ENCODE measurements at places on chromosomes 4 and X.

- no peak for DNase-seq
Measured at GRCh38 chr4:112061207-112061817, 83.9 kb upstream of the FAM241A start.

DNA sequence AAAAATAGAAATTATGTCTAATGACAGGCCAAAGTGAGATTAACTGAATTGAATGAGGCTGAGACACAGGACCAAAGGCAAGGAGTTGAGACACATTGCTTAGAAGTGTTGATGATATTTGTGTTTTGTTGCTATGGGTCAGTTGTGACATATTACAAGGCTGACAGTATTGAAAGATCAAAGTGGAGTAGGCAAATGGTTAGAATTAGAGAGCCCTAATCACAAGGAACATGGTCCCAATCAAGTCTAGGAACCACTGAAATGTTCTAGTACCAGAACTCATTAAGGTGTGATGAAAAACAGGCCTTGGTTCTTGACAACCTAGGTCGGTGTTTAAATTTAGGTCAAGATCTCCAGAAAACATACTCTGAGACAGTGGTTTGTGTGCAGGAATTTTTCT, 896.3 kb upstream of the HS3ST1 start:
- no peak for DNase-seq

GRCh38 chrX:10636337-10636736, 16.0 kb upstream of the MID1 start:
- DNase-seq: peak; percentile 12

GRCh38 chr4:94559351-94559806, 107.6 kb downstream of the PDLIM5 start:
- DNase-seq: no peak

GRCh38 chr4:127781300-127782024, 660 bp upstream of the HSPA4L start:
- no peak for DNase-seq

DNA sequence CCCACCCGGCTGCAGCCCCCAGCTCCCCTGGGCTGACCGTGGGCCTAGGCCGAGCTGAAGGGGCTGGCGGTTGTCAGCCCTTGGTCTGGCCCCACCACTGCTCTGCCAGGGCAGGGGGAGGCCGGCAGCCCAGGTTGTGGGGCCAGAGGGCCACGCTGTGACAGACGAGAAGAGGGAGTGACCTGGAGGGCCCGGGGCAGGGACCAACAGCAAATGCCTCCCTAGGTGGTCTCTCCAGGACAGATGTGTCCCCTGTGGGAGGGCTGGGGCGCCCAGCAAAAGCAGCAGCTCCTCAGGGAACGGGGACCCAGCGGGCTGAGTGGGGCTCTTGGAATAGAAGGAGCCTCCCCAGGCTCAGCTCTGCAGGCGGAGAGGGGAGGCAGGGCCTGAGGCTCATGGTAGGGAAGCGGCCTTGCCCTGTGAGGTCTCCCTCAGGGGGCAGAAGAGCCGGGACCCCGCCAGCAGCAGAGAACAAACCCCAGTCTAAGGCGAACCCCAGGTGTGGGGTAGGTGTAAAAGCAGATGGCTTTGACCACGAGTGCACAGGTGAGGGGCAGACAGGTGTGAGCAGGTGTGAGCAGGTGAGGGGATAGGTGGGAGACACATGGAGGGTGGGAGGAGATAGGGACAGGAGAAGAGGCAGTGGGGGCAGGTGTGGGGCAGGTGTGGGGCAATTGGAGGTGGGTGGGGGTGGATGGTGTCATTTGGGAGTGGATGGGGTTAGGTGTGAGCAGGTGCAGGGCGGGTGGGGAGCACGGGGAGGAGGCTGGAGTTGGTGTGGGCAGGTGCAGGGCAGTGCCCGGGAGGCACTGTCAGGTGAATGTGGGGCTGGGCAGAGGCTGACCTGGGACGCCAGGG, 34.1 kb upstream of the SPON2 start:
- no peak for DNase-seq

DNA sequence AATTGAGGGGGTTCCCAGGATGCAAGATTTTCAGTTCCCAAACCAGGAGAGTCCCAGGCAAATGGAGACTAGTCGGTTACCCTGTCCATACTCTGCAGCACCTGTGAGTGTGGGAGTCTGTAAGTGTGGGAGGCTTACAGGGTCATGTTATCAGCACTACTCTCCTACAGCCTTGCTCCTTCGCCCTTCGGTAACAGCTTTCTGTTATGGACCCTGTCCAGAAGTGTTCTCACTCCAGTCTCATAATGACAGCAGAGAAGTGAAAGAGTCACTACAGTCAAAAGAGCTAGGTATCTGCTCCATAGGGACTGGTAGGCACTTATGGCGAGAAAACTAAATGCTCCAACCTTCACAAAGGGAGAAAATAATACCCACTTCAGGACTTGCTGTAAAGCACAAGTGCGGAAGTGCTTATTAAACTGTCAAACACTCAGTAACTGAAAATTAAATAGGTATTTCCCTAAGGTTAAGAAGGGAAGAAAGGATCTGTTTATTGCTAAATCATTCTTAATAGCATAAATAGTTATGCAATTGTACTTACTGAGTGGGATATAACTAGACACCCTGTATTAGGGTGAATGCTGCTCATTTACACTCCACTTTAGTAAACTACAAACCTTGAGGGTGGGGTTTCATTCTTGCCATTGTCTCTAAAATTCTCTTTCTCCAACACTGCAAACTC, 2.7 kb upstream of the ADH7 start:
- no peak for DNase-seq

- no peak for DNase-seq
Measured at GRCh38 chrX:9905288-9905687, 61.9 kb upstream of the CLDN34 start.

- DNase-seq: no peak
Measured at GRCh38 chr4:187416216-187416615, 579.4 kb upstream of the ZFP42 start.

- peak; percentile 66 for DNase-seq
Measured at GRCh38 chr4:158667651-158668198, 4.0 kb downstream of the C4orf46 start.

GRCh38 chr4:21652508-21653231, 295.9 kb downstream of the KCNIP4 start:
- no peak for DNase-seq

- DNase-seq: no peak
Measured at GRCh38 chr4:4344915-4345527, 41.9 kb upstream of the NSG1 start.

DNA sequence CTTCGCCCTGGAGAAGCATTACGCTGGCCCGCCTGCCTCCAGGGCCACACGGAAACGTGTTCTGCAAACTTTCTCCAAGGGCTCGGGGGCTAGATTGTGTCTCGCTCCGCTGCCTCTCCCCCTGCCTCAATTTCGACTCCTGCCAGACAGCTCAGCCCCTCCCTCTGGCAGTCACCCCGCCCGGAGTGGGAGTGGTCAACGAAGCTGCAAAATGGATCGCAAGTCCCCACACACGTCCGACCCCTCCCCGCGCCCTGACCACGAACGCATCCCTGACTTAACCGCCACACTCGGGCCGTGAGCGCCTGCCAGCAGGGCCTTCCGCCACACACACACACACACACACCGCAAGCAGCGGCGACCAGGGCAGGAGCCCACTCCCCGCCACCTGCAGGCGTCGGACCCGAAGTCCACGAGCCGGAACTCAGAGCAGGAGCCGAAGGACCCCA, 47.0 kb upstream of the NKAP start:
- no peak for DNase-seq

DNA sequence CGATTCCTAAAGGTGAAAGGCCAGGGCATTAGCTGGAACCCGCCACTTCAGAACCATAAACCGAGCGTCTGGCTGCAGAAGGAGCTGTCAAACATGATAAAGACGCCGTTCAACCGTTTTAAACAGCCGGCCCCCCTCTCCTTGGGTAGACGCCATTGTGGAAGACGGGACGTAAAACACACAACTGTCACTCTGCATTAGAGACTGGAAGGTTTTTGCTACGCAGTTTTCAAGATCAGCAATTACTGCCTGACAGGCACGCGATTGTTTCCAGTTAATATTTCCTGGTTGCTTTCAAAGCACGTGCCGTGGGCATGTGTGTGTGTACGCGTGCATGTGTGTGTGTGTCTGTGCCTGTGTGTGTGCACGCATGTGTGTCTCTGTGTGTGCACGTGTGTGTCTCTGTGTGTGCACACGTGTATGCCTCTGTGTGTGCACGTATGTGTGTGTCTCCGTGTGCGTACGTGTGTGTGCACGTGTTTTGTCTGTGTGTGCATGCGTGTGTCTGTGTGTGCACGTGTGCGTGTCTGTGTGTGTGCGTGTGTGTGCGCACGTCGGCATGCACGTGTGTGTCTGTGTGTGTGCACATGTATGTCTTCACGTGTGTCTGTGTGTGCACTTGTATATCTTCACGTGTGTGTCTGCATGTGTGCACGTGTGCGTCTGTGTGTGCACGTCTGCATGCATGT, 48.8 kb downstream of the SHOX start:
- DNase-seq: no peak

- peak; percentile 69 for DNase-seq
Measured at GRCh38 chr4:112327965-112328733, 31.0 kb downstream of the ALPK1 start.

- no peak for DNase-seq
Measured at GRCh38 chr4:180372691-180373090, 1870.5 kb upstream of the TENM3 start.

DNA sequence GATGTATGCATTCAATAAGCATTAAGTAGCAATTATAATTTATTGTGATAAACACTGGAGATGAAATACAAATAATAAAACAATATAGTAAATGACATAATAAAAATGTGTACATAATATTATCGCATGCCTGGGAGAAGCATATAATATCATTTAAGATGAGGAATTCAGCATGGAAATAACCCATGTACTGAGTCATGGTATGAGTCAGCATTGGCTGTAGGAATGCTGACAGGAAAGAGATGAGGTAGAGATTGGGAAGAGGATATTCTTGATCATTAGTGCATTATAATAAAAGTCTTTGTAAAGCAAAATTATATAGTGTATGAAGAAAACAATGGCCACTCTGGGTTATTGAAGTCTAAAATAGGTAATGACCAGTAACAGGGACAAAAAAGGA, 82.8 kb downstream of the MAGEB10 start:
- no peak for DNase-seq

DNA sequence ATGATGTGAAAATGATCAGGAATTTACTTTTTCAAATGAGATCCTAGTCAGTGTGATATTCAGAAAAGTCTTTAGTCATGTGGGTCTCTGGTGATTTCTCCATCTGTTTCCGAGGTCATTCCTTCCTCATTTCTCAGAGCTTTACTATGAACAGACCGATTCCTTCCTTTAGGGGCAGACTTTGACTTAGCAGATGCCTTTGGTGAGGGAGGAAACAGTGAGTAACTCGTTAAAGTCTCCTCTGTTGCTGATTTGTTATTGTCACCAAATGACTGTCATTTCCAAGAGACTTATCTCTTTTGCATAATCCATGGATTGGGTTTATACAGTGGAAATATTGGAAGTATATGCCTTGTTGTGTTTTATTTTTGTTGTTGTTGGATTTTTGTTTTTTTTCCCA, 76.2 kb upstream of the CD99 start:
- DNase-seq: peak; percentile 87

DNA sequence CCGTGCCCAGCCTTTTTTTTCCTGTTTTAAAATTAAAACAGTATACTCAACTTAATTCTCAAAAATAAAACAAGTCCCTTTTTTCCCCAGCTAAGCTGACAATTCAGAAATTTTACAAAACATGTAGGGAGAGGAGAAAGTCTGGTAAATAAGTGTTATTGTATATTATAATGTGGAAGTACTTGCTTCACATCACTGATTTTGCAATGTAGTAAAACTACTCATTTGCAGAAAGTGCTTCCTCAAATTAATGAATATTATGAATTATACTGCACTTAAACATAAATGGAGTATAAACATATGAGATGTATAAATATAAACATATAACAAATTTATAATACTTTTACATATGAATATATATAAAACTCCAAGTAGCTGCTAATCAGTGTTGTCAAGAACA, 11.6 kb upstream of the H2AZ1 start:
- peak; percentile 19 for DNase-seq

GRCh38 chr4:156116991-156117390, 163.3 kb upstream of the CTSO start:
- DNase-seq: no peak

DNA sequence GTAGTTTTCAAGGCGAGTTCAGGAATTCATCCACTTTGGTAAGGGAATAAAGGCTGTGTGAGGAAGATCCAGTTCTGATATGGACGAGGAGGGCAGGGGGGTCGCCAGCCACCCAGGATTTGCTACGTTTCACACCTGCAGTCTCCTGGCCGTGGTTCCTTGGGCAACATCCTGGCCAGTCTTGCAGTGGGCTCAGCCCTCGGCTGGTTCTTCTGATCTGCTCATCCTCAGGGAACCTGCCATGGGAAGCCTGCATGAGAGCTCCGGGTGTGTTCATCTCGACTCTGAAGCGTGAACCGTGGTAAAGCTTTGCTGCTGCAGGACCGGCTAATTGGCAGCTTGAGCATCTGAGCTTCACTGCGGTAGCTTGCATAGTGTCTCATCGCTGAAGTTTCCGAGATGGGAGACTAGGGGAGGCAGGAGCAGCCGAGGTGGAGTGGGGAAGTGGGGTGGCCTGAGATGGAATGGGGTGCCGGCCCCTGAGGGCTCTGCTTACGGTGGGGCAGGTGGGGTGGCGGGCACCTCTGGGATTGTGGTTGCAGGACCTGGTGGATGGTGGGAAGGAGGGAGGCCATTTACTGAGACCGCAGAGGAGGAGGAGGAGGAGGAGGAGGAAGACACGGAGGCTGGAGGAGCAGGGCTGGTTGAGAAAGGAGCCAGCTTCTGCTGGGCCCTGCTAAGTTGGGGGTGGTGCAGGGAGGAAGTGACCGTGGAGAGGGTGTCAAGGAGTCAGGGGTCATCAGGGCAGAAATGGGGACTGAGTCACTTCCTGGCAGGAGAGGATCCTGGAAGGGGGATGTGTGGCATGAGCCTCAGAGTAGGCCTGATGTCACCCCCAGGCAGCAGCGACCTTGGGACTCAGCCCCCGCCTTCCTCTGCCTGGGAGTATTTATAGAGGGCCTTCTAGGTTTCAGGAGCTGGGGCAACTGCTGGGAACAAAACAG, 213.1 kb upstream of the PSAPL1 start:
- DNase-seq: peak; percentile 93

- no peak for DNase-seq
Measured at GRCh38 chr4:138438608-138439007, 196.5 kb upstream of the SLC7A11 start.

GRCh38 chrX:38166478-38167083, 54.1 kb downstream of the SRPX start:
- peak; percentile 45 for DNase-seq

- peak; percentile 19 for DNase-seq
Measured at GRCh38 chr4:87543835-87544461, 14.8 kb upstream of the SPARCL1 start.

DNA sequence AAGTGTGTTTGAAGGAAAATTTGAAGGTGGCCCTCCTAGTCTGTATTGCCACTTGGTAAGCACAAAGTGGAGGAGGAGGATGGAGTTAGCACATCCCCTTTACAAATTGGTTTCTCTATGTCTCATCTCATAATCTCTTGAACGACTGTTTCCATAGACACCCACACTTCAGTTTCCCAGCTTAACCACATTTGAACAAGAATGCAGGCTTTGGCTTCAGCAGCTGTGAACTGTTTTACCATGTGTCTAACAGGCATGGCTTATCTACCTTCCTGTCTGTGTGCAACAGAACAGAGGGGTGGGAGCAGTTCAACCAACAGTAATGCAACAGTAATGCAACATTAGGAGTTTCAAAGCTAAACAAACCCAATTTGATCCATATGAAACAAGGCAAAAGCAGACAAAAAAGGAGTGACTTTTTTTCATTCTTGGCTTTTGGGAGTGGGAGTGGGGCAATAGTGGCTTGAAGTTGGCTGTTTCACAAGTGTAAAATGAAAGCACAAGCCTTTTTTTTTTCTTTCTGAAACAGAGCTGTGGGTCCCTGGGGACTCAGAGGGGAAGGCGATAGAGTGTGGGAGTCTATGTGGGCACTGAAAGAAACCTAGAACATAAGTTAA, 108.0 kb downstream of the ITM2A start:
- peak; percentile 22 for DNase-seq
